IPS-NIHi11 (cell line): ENCODE measurements at places on chromosomes 16 and 17.
A peak's percentile ranks its signal among the peaks of the same experiment; 100 is the strongest.

DNA sequence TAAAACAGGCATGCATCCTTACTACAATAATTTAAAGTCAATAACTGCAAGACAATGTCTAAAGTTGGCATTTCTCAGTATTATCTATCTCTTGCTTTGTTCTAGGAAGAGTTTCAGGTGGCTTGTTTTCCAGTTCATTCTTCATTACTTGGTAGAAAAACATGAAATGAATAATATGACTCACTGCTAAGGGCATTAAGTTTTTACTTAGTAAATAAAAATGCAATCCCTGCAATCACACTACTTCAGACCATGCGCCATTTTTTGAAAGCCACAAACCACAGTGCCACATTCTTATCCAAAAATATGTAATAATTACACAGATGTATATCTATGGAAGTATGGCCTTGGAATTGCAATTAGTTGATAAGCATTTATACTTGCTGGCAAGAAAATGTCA is 55.4 kb downstream of the CREBBP start:
- DNase-seq = no peak

- DNase-seq = no peak
Observed at GRCh38 chr17:7859028-7859427, 1.2 kb downstream of the CYB5D1 start.

- no peak for DNase-seq
Observed at GRCh38 chr17:30000001-30000754, 58.7 kb downstream of the EFCAB5 start.

DNA sequence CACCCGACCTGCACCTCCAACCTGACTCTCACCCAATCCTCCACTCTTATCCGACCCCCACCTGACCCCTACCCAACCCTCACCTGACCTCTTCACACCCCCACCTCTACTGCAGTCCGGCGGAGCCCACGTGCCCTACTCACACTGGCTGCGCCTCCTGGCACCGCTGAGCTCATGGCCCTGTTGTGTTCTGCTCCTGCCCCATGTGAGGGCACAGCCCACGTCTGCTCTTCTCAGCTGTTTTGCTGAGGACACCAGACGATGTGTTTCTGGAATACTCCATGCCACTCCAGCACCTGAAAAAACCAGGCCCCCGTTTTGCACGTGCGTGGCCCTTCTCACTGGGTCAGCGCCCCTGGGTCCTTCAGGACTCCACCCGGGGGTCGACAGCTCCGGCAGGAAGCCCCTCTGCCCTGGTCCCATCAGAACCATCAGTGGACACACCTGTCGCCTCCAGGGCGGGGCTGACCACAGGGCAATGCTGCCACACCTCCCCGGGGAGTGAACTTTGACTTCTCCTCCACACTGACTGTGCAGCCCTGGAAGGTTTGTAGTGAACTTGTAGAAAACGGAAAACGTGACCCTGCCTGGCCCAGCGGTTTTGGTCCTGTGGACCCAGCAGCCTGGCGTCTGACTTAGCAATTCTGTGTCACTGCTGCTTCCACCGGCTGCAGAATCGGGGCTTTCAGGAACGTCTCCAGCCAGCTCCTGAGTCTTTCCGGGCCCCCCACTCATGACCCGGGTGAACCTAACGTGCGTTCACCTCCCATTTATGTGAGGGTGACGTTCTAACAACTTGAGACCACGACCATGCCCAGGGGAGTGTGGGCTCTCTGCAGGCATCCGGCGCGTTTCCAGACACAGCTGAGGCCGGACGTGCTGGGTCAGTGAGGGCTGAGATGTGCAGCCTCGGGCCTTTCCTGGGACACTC is 5.7 kb upstream of the RAB40B start:
- DNase-seq = no peak

DNA sequence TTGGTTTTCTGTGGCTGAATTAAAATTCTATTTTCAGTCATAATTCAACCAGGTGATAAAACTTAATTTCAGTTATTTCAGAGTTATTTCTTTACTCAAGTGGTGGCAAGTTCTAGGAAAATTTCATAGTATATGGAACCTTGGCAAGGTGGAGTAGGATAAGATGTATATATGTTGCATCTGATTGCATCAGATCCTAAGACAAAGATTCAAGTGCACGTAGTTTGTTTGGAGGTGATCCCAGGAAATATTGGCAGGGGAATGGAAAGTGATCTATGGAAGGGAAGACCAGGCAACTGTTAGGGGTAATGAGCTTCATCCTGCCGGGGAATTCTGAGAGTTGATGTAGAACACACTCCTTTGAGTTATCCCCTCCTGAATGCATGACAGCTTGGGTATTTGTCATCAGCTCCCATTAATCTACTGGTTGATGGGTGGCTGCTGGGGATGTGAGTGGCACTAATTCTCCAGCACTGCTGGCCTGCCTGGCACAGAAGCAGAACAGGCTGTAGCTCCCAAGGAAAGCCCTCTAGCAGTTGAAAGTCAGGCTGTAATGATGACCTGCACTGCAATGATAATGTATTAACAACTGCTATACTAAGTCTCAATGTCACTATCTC is 52.2 kb upstream of the TOM1L1 start:
- DNase-seq = no peak

DNA sequence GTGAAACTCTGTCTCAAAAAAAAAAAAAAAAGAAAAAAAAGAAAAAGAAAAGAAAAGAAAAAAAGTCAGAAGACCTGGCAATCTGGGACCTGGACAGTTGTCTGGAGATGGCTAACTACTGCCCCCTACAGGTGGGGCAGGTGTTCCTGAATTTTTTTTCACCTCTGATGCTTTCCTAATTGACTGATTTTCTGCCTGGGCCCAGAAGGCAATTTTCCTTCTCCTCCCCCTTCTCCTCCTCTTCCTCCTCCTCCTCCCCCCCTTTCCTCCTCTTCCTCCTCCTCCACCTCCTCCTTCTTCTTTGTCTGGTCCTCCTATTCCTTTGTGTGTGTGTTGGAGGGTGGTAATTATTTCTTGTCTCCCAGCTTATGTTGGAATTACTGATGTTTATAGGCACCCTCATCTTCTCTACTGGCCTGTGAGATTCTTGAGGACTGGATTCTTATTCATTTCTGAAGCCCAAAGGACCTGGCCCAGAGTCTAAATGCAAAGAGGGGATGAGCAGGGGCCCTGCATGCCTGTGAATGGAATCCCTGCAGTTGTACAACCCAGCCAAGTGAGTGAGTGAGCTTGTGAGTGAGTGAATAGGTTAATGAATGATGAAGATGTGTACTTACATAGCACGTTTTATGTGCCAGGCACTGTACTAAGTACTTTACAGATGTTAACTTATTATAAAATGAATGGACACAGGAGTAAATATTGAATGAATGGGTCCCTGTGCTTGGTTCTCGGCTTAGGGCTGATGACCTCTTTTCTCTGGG is 26.9 kb downstream of the IRX5 start:
- DNase-seq = peak; percentile 65

- DNase-seq = no peak
Observed at GRCh38 chr17:40320756-40321523, 12.0 kb downstream of the RARA start.

GRCh38 chr17:57834146-57834741 is 15.6 kb downstream of the MRPS23 start:
- DNase-seq = peak; percentile 51

DNA sequence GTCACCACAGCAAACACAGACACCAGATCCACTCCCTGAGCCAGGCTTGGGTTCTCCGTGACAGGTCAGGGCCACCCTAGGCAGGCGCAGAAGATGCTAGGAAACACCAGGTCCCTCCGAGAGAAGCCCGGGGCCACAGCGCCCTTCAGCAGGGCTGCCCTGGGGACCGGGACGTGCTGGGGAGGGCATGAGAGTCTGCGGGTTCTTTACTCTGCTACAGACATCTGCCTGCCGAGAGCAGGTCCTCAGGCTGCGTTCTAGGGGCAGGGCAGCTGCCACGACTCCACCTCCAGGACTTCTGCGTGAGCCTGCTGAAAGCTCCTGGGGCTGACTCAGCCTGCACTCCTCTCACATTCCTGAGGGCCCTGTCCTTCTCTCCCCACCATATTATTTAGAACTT is 11.4 kb downstream of the MYLK3 start:
- DNase-seq = no peak

DNA sequence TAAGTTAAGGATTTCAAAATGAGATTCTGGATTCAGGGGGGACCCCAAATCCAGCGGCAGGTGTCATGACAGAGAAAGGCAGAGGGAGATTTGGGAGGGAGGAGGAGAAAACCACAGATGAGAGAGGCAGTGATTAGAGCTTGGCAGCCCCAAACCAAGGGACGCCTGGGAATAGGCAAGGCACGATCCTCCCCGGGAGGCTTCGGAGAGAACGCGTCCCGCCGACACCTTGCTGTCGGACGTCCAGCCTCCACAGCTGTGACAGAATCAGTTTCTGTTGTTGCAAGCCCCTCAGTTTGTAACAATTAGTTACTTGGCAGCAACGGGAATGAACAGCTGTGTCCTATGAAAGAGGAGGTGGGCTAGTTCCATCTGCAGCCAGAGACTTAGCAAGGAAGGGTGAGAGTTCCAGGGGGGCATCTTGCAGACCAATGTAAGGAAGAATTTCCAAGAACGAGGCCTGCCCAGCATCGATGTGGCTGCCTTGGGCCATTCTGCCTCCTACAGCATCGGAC is 110.7 kb upstream of the SDK2 start:
- no peak for DNase-seq

DNA sequence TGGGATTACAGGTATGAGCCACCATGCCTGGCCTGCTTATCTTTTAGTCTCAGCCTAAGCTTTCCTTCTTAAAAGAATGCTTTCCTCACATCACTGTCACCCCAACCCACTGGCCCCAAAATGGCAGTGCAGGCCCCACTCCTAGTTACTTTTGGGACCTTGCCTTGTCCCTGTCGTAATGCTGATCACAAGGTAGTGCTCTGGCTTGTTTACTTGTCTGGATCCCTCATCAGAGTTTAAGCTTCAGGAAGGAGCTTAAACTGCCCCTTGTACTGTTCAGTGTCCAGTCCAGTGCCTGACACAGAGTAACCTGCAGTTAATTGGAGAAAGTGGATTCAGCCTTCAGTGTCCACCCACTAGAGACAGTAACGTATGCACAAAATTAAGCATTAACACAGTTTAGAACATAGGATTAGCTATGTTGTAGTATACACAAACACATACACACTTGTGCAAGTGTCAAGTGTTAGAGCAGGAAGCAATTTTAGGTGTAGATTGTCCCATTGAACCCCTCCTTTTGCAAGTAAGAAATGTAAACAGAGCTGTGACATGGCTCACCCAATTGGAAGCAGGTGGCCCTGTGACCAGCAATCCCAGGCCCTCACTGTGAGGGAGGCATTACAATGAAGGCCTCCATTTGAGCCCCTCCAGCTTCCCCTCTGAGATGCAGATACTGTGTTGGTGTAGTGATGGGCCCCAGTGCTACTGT is 44.2 kb downstream of the LDHD start:
- no peak for DNase-seq

GRCh38 chr16:83365166-83365565 is 442.6 kb upstream of the HSBP1 start:
- DNase-seq = no peak

DNA sequence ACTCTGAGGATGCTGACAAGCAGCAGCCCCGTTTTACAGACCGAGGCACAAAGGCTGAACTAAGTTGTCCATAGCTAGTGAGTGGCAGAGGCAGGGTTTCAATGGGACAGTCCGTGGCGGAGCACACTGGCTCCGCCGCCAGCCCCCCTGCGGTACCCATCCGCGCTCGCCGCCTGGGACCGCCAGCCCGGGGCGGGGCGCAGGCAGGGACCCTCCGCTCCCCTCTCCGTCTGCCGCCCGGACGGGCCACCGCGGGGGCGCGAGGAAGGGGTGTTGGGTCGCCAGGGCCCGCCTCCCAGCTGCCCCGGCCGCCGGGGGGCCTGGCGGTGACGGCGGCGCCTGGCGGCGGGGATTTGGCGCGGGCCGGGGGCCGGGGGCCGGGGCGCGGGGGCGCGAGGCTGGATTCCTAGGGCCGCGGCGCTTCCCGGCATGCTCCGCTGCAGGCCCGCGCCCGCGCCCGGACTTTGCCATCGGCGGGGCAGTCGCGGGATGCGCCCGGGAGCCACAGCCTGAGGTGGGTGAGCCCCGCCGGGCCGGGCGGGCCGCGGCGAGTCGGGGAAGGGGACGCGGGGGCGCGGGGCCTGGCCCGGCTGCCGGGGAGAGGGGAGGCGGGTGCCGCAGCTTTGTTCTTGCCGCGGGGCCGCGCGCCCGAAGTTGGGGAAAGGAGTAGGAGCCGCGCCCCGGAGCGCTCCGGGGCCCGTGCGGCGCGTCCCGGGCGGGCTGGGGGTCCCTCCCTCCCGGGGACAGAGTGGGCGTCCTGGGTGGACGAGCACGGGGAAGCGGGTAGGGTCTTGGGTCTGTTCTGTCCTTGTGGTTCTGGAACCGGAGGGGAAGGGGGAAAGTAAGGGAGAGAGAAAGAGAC is at the start of gene TMEM98:
Gene TMEM98 (plus strand): TSS at position 430 of the 862 bp plus-strand sequence. CDS start 3,376 bp downstream, outside the sequence.
- peak; percentile 75 for DNase-seq

DNA sequence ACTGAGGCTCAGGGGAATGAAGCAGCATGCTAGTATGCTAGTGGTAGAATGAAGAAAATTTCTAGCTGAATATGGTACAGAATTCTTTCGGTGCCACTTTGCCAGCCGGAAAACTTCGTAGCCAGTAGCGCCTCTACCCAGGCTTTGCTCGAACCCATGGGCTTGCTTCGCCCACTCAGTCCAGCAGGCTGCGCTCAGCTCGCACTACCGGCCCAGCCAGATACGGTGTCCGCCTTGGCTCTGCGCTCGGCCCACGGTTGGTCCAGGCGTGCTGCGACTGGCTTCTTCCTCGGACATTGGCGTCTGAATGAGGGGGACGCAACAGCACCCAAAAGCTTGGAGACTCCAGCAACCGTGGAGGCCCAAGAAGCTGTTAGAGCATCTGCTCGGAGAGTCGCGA is 372.5 kb upstream of the CDH8 start:
- DNase-seq = peak; percentile 29

GRCh38 chr16:87832137-87832527 is 37.2 kb downstream of the SLC7A5 start:
- no peak for DNase-seq

DNA sequence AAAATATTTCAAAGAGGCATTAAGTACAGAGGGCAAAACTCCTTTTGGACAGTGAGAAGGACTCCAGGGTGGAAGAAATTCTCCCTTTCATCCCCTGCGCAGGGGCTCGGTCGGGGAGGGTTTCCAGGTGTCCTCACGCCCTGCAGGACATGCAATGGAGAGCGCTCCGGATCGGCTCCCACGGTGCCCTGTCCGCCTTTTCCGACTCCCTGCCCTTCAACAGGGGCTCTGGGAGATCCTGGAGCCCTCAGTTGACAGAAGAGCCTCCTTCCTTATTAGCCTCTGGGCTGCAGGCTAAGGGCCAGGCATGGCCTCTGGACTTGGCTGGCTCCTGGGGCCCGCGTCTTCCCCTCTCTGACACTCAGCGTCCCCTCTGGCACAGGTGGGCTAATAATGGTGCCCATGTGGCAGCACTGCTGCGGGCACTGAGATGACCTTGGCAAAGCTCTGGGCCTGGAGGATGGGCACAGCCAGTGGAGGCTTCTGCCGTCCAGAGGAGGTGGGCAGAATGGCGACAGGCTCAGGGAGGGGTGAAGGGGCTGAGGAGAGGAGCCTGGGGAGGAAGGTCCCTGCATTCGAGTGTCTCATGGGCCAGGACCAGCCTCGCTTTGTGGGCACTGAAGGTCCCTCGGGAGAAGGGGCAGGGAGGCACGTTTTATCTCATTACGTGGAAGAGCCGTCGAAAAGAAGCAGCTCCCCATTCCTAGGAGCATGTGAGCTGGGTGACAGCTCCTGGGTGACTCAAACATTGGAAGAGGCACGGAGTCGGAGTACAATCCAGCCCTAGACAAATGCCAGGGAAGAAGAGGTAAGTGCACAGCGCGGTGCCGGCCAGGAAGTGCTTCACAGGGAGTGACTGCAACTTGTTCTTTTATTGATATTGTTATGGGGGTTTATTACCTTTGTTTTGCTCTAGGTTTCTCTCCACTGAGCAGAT is 161.7 kb downstream of the IRF8 start:
- DNase-seq = no peak

- no peak for DNase-seq
Observed at GRCh38 chr17:68579194-68579927, 21.8 kb downstream of the FAM20A start.
